ENCODE measurements at places on chromosomes 12 and 14.

- DNase-seq = no peak
Measured at GRCh38 chr14:26008290-26008689, 589.5 kb downstream of the NOVA1 start.

DNA sequence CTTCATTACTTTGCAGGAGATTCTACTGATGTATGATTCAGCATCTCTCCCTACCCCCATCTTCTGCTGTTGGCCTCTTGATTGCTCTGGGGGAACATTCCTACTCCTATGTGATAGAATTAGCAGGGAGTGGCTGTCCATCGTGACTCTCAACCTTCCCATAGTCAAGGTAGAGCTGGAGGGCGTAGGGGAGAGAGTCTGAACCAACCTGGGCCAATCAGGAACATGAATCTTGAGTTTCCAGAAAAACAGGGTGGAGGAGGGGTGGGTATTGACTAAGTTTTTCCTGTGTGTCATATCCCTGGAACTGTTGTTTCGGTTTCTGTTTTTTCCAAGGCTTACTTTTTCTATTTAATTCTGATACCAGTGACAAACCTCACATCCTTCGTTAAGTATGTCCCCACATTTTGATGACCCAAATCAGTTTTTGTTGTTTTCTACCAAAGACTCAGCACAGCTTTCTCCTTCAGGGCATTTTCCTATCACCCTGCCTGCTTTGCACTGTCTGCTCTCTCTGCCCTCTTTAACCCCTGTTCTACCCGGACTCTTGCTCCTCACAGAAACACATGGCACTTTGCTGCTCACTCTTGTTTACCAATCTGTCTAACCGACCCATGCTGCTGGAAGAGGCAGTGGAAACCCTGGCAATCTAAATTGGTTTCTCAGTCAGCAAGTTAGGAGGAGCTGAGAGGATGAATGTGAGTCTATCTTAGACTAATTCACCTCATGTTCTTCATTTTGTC is 1428.3 kb downstream of the AACS start:
- DNase-seq = no peak

DNA sequence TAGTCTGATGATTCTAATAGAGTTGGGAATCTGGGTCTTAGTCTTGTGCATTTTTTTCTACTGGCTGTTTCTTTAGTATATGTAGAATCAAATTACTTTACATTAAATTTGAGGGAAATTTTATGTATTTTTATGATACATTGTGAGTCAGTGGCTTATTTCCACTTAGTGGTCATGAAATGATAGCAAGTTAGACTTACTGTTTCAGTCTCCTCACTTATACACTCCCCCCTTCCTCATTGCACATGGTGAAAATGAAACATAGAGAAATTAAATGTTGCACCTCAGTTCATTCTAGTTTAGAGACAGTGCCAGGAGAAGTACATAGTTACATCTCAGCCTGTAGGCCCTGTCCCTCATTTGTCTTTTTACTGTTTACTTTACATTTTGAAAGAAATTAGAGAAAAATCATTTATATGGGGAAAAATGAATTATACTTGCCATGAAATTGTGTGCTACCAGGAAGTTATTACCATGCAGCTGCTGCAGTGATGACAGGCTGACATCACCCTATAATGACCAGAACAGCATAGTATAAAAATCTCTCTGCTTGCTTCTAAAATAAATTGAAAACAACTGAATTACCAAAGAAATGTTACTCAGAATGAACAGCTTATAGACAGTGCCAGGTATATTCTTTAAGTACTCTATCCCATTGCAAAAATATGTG is 113.2 kb downstream of the TRMT5 start:
- DNase-seq = no peak

GRCh38 chr12:114904254-114905003 is 220.5 kb upstream of the TBX3 start:
- no peak for DNase-seq

GRCh38 chr12:109572506-109572845 is 828 bp downstream of the MMAB start:
- DNase-seq = no peak

- no peak for DNase-seq
Measured at GRCh38 chr14:29222671-29223268, 456.2 kb downstream of the FOXG1 start.

All from stimulated activated CD8-positive, alpha-beta memory T cell treated with anti-CD3 and anti-CD28 coated beads, Interleukin-4, amount 100 ng/mL, for 4 hours (primary cell).